ENCODE measurements at places on chromosomes 11 and 22. TPM values are rescaled to one million over a fixed set of nuclear protein-coding genes. Genes with fewer than 3 reads are reported as not detected.

The OR4A16 gene
- total RNA-seq: not detected

The CALCA gene
- total RNA-seq: not detected

DNA sequence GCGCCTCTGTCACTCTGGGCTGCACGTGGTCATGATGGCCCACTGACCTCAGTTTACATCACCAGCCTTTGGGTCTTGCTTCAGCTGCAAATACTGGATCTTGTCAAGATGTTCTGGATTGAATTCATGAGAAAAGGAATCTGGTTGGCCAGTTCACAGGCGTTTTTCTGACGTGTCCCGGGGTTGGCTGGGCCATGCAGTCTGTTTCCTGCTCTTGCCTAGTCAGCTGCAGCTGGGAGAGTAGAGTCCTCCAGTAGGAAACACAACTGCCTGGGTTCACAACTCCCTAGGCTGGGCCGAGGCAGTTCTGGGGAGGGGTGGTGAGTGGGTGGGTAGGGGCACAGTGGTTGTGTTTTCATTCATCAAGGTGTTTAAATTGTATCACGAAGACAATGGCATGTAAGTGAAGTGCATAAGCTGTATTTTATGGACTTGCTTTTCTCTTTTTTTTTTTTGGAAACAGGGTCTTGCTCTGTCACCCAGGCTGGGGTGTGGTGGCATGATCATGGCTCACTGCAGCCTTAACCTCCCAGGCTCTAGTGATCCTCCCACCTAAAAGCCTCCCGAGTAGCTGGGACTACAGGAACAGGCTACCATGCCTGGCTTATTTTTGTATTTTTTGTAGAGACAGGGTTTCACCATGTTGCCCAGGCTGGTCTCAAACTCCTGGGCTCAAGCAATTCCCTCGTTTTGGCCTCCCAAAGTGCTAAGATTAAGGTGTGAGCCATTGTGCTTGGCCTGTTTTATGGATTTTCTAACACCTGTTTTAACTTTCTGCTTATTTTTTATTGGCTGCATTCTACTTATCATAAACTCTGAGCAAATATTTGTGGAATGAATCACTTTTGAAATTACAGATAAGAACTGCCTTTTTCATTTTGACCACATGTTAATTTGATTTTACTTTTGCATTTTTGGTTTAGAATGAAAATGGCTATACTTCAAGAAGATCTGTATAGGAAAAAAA is 54.0 kb upstream of the PITPNB start:
- DNase-seq: no peak

DNA sequence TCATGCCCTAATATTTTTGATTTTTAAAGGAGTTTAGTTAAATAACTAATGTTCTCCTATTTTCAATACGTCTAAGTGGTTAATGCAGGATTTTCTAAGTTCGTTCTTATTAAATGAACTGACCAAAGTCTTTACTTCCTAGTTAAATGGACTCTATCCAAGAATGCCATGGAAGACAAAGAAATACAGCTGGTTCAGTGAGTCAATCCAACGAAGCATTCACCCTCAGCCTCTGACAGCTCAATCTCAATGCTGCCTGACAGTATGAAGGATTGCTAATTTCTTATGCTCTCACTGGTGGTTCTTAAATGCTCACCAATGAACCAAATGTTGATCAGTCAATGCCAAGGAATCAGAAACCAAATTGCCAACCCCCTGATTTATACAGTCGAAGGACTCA is 219.4 kb downstream of the CADM1 start:
- no peak for DNase-seq

The CBX7 gene
- total RNA-seq: 61.0 TPM

- no peak for DNase-seq
Observed at GRCh38 chr22:32619614-32620426, 145.2 kb downstream of the FBXO7 start.

- DNase-seq: no peak
Observed at GRCh38 chr11:94948070-94948617, 25.2 kb downstream of the CWC15 start.

- no peak for DNase-seq
Observed at GRCh38 chr11:124674571-124674970, 867 bp downstream of the SPA17 start.

- no peak for DNase-seq
Observed at GRCh38 chr11:121587182-121587581, 134.4 kb upstream of the SORL1-AS1 start.

The NPAS4 gene
- total RNA-seq: not detected

The OR8G5 gene
- total RNA-seq: not detected

GRCh38 chr11:9269492-9270013 is 4.4 kb upstream of the DENND5A start:
- no peak for DNase-seq

The TNNI2 gene
- total RNA-seq: 1.2 TPM

DNA sequence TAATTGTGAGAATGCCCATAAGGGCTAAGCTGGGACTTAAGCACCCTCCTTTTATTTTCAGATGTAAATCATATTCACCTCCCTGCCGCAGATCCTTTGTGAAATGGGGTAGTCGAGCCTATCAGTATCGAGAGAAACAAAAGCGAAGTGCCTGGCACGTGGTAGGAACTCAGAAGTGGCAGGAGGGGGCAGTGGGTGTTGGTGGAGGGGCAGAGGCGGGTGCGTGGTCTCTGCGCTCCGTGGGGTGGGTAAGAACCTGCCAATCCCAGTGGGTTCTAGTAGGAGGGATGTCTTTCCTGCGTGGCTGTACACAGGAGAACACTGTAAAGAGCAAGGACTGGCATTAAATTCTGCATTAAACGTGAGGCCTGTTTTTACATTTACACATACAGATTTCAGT is 21.8 kb upstream of the PARVB start:
- DNase-seq: no peak

GRCh38 chr22:27108425-27109114 is 451.2 kb downstream of the MIAT start:
- DNase-seq: no peak

- DNase-seq: peak; percentile 84
Observed at GRCh38 chr22:20079745-20080444, at the start of gene DGCR8. Gene DGCR8, plus strand, starts transcription at chr22:20080241. Its CDS starts 5,723 bp downstream, at chr22:20085964.

DNA sequence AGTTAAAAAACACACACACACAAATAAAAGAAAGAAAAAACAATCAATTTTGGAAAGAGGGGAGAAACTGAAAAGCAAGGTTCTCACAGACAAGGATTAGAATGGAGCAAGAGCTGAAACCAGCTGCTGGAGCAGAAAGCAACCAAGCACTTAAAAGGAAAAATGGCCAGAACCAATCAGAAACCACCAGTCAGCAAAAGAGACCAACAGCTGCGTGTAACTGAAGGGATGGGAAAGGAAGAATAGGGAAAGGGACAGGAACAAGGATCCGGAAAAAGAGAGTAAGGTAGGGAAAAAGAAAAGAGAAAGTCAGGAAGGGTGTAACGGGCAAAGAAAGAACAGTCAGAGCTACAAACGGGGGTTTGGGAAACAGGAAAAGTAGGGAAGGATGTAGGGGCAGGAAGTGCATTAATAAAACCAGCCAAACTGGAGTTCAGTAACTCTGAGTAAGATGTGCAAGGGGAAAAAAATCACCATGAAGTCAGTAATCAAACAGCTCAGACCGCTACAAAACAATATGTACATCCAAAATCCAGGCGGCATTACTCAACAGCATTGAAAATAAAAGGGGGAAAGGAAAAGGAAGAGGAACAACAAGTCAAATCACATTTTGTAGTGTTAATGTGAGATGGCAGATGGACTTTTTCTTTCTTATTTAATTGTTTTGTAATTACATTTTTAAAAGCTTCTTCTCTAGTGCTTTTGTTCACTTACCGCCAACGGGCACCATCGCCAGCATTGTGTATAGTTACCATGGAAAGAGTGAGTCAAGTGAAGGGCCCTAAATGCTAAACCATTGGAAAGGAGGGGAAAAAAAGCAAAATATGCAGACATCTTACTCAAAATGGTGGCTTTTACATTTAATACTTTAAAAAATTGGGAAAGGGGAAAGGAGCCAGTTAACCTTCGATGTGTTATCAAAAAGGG is 49.2 kb downstream of the APOL5 start:
- DNase-seq: no peak

GRCh38 chr22:27472975-27473374 is 328.6 kb downstream of the MN1 start:
- no peak for DNase-seq

The TRIM51 gene
- not detected for total RNA-seq

The TMPRSS5 gene
- total RNA-seq: 1.3 TPM

DNA sequence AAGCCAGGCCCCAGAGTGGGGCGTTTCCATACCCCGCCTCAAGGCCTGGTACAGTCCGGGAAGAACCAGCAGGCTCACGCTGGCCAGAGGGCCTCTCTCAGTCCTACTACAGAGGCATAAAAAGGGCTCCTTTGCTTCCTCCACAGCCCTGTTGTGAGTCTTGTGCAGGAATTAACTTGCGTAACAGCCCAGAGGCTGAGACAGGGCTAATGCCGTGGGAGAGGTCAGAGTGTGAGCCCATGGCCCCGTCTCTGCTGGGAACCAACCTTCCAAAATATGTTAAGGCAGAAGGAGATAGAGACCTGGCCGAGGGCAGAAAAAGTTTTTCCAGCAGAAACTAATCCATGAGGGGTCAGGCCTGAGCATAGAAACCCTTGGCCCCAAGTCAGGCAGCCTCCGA is 19.9 kb upstream of the TMEM184B start:
- DNase-seq: no peak

DNA sequence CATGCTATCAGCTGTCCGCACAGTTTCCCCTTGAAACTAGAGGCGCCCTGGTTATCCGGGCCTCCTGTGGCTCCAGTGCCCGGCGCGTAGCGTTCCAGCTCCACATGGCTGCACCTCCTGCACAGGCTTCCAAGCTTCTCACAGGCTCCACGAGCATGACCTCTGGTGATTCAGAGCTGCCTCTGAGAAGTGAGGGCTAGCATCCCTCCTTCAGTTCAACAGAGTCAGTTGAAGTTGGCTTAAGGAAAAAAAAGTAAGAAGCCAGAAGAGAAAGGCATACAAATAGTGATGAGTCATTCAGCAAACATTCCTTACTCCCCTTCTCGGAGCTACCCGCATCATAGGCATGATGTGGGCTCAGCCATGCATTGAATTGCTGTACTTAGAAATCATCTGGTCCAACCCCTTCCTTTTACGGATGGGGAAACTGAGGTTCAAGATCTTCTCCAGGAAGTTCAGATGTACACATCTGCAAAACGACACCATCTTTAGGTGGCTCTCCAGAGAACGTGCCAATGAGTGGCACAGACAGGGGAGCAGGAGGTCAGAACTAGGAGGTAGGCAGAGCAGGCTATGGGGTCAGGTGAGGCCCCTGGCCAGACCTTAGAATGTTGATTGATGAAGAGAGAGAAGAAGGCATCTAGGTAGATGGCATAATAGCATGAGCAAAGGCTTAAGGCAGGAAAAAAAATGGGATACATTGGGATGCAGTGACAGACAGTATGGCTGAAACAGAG is 216.3 kb upstream of the TBCEL start:
- no peak for DNase-seq

GRCh38 chr22:43439368-43440103 is 27.7 kb downstream of the MPPED1 start:
- DNase-seq: no peak

Data from activated T-cell treated with anti-CD3 and anti-CD28 coated beads, Interleukin-2, amount 50 U/mL, for 72 hours (primary cell).